ENCODE measurements at places on chromosomes 2 and 18.

DNA sequence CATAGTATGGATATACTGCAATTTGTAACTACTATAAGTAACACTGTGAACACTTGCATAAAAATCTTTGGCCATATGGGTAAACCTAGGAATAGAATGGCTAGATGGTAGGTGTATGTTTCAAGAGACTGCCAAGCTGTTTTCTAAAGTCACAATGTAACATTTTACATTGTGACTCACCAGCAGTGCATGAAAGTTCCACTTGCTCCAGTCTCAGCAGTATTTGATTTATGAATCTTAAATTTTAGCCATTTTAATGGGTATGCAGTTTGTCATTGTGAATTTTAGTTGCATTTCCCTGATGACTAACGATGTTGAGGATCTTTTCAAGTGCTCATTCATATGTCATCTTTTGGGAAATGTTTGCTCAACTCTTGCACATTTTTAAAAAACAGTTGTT lies 86.1 kb downstream of the FARSB start:
- DNase-seq: no peak

GRCh38 chr2:39513641-39514094 lies 76.6 kb upstream of the MAP4K3 start:
- DNase-seq: peak; percentile 3

GRCh38 chr2:158740127-158740526 lies 55.0 kb upstream of the DAPL1 start:
- no peak for DNase-seq

GRCh38 chr2:233862261-233862768 lies 5.9 kb downstream of the MSL3B start:
- no peak for DNase-seq

DNA sequence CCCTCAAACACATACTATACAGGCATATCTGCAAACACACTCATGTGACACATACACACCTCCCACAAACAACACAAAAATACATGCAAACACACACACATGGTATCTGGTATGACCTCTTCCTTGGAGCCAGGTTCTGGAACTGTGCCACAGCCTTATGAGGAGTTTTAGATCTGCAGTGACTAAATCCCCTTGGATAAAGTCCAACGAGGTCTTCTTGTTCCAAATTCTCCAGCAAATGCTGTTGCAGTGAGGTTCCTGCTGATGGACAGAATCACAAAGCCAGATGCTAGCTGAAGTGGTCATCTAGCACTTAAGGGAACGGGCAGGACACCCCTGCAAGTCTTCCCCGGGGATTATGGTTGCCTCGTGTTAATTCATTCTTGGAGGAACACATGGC lies 54.5 kb upstream of the DAPL1 start:
- DNase-seq: no peak

- DNase-seq: no peak
Observed at GRCh38 chr18:23982155-23983079, 32.1 kb upstream of the TTC39C start.

DNA sequence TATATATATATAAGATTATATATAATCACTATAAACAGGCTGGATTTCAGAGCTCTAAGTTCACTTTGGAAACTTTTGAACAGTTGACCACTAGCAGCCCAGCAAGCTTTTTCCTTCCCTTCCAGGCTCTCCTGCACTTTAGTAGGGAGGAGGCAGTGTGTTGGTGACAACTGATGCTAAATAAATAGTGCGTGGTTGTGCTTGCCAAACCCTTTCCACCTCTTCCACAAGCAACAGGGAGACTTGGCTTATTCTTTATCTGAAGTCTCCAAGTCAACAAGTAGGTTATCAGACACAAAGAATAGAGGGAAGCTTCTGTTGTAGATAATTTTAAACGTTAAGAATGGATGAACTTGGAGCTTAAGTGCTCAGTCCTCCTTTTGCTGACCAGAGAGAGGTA lies 408.2 kb upstream of the HNRNPA3 start:
- no peak for DNase-seq

DNA sequence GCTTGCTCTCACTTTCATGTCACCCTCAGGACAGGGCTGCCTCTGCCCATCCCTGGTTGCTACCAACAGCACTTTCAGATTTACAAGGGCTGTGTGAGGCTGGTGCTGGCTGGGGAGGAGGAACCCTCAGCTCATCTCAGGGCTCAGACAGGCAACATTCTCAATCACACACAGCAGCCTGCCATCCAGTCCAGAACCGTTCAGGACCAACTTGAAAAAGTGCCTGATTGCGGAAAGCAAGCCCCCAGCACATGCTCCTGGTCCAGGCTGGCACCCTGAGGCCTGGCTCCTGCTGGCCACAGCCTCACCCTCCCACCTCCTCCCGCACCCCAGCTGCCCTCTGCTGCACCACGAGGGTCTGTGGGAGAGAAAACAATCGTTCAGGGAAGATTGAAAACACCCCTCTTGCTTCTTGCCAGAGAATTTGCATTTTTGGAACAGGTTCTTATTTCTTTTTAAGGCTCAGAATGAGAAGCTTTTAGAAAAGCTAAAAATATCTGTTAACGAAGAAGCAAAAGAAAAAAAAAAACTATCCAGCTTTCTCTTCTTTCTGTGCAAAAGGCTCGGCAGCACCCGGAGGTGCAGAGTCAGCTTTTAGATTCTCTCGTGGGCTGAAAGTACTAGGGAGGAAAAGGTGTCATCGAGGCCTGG lies 403.8 kb upstream of the ID2 start:
- no peak for DNase-seq

GRCh38 chr18:59323931-59324622 lies 5.6 kb upstream of the CPLX4 start:
- DNase-seq: no peak
